ENCODE measurements at places on chromosomes 3 and 15. TPM values are rescaled to one million over a fixed set of nuclear protein-coding genes. Genes with fewer than 3 reads are reported as not detected.

PIGBOS1 gene
- 9.1 TPM for total RNA-seq

DNA sequence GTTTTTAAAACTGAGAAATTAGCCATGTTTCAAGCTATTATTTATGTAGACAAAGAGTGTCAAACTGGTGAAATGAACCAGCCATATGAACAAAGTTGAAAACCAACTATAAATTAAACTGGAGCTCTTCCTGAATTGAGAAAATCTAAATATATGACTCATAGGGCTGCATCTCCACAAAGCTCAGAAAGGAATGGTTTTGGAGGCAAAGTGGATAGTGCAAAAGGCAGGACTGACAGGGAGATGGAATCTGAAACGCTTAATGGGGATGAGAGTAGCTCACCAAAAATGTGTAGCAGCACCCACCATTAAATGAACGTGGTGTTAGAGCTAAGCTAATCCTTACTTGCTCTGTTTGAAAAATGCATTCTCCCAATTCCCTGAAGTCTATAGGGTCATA, 1066.0 kb downstream of the AGBL1 start:
- DNase-seq, result no peak

LSAMP gene
- 2.0 TPM for total RNA-seq

DNA sequence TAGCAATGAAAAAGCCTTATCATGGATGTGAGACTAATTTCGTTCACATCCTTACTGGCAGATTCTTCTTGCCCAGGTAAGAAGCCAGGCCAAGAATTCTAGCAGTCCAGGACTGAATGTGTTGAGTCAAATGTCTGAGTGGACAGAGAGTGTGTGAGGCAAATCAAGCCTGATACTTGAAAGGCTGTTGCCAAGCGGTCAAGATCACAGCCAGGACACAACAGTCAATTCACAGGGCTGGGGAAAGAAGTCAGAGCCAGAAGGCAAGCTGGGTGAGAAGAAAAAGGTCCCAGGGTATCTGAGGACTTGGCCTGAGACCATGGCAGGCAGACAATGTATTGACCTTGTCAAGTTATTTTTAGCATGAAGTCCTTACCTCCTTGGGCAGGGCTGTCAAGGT, 301.3 kb downstream of the ZNF385D start:
- DNase-seq, result no peak

MOBP gene
- not detected for total RNA-seq

DNA sequence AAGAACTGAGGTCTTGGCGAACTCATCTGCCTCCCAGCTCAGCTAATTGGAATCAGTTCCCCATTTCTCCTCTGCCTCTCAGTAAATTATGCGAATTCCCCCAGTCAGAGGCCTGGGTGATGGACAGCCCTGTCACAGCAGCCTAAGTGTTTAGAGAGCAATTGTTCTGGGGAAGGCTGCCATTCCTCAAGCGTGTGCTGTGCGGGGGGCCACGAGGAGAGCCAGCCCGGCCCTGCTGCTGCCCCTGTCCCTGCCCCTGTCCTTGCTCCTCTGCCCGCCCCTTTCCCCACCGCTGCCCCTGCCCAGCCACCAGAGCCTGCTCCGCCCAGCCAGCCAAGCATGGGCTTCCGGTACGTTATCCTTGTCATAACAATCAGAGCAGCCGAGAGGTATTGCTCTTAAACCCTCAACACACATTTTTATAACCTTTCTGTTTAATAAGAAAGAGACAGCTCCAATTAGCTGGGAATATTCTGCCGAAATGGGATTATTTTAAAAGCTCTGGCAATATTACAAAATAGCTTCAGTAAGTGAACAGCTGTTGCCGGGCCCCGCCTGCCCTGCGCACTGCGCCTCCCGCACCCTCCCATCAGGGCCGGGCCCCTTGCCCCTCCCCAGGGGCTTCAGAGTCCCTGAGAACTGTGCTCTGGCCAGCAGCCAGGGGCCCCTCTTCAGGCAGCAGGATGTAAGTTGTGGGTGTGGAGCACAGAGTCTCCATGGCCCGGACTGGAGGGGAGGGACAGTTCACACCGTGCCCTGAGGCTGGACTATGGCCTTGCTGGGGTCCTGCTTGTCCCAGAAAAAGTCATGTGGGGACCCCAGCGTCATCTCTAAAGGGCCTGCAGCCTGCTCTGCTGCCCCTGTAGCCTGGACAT, 12.4 kb upstream of the CACNA2D2 start:
- peak; percentile 87 for DNase-seq

- no peak for DNase-seq
Observed at GRCh38 chr3:29080967-29081366, 199.9 kb upstream of the RBMS3 start.

DNA sequence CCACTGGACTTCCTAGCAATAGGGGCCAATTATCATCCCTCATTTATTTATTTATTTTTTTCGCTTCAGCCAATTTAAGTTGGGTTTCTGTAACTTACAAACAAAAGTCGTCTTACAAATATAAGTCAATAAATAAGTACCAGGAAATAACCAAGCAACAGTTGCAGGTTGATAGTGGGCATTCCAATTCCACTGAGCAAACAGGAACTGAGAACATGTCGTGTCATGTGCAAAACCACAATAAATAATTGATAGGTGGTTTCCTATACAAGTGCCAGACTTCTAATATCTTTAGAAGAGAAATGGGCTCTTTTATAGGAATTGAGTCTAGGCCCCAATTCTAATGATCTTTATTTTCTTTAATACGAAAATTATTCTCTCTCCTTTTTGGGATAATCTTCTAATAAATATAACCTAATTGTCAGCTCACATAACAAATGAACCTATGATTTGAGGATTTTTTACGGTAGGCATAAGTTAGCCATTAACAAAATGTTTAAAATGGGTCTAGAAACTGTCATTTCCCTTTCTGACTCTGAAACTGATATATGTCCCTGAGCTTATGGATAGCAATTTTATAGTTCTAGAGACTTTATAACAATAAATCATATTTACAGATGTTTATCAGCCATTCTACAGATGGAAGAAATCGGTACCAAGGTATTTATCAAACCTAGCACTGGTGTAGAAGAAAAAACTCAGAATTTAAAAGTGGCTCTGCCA, 571.8 kb downstream of the FOXP1 start:
- no peak for DNase-seq

GRCh38 chr3:187519428-187519890, 150.7 kb downstream of the SST start:
- DNase-seq, result peak; percentile 78

ACKR2 gene
- 0.35 TPM for total RNA-seq

GRCh38 chr3:54309601-54310000, 187.2 kb downstream of the CACNA2D3 start:
- peak; percentile 20 for DNase-seq
